ENCODE measurements at places on chromosomes 2 and 18.

GRCh38 chr2:233228376-233228775 lies 23.1 kb upstream of the ATG16L1 start:
- no peak for DNase-seq

GRCh38 chr18:33114749-33115148 lies 325.8 kb downstream of the CCDC178 start:
- DNase-seq: no peak

GRCh38 chr2:5849562-5849961 lies 157.4 kb downstream of the SOX11 start:
- DNase-seq: peak; percentile 16

DNA sequence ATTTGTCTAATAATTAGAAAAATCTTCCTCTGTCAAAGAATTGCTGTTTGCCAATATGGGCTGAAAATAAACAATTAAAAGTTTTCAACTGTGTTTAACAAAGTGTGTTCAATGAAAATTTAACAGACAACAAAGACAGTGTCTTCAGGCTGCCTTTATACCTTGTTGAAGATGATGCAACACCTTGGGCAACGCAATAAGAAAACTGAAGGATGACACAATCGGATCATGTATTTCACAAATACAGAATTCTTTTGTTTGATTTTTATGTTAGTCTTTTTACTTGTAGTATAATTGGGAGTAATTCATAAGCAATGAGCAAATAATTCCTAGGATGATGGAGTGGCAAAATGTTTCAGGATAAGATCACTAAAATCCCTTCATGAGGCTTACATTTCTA lies 27.8 kb downstream of the CHN1 start:
- no peak for DNase-seq

- DNase-seq: peak; percentile 52
Observed at GRCh38 chr2:68824831-68825230, 46.4 kb downstream of the BMP10 start.

DNA sequence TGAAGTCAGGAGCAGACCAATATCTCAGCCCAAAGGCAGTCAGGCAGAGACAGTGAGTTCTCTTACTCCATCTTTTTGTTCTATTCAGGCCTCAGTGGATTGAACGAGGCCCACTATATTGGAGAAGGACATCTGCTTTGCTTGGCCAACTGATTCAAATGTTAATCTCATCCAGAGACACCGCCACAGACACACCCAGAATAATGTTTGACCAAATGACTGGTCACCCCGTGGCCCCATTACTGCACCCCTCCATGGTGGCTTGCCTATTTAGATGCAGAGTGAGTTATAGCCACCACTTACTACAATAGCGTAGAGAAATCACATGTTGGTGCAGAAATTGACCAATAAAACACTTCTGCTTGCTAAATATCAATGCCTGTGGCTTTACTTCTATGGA lies 88.1 kb downstream of the HRH4 start:
- DNase-seq: no peak

GRCh38 chr2:219512524-219513216 lies 1.6 kb upstream of the ASIC4 start:
- DNase-seq: no peak
